ENCODE measurements at places on chromosomes 1 and 21. TPM values are rescaled to one million over a fixed set of nuclear protein-coding genes. Genes with fewer than 3 reads are reported as not detected.

GRCh38 chr1:225877580-225877979, 4.6 kb downstream of the TMEM63A start:
- peak; percentile 50 for DNase-seq

COL24A1 gene
- not detected for total RNA-seq

- DNase-seq, result peak; percentile 67
Observed at GRCh38 chr1:110087812-110088738, 17.6 kb upstream of the ALX3 start.

LIX1L gene
- total RNA-seq, result 36.2 TPM

PYHIN1 gene
- 57.8 TPM for total RNA-seq

GRCh38 chr21:44914176-44914874, 6.4 kb downstream of the ITGB2 start:
- peak; percentile 93 for DNase-seq

GRCh38 chr1:32240140-32240951, 6.7 kb upstream of the FAM167B start:
- DNase-seq, result peak; percentile 63

DNA sequence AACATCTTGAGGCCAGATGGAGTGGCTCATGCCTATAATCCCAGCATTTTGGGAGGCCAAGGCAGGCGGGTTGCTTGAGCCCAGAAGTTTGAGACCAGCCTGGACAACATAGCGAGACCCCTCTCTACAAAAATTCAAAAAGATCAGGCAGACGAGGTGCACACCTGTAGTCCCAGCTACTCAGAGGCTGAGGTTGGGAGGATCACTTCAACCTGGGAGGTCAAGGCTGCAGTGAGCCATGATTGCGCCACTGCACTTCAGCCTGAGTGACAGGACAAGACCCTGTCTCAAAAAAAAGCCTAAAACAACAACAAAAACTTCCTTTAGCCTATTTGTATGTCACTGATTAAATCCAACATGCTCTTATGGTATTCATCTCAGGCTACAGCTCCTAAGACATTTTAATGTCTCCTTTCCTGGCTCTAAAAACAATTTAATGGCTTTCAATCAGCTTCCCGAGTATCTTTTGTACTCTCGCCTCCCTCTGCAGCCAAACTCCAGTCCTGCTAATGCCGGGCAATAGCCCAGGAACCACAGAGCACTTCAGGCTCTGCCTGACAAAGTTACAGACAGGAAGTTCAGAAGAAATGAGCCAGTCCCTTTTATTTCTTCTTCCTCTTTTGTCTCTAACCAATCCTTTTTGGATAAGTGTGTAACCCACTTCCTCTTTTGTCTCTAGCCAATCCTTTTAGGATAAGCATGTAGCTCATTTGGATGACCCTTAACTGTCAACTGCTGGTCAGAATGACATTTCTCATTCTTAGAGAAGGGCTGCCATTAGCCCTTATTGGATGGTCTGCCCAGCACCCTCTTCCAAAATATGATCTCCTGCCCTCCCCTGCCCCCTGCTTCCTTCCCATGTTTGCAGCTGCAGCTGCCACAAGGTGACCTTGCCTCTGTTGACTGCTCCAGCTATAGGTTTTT, 6.6 kb upstream of the DOP1B start:
- no peak for DNase-seq

DNA sequence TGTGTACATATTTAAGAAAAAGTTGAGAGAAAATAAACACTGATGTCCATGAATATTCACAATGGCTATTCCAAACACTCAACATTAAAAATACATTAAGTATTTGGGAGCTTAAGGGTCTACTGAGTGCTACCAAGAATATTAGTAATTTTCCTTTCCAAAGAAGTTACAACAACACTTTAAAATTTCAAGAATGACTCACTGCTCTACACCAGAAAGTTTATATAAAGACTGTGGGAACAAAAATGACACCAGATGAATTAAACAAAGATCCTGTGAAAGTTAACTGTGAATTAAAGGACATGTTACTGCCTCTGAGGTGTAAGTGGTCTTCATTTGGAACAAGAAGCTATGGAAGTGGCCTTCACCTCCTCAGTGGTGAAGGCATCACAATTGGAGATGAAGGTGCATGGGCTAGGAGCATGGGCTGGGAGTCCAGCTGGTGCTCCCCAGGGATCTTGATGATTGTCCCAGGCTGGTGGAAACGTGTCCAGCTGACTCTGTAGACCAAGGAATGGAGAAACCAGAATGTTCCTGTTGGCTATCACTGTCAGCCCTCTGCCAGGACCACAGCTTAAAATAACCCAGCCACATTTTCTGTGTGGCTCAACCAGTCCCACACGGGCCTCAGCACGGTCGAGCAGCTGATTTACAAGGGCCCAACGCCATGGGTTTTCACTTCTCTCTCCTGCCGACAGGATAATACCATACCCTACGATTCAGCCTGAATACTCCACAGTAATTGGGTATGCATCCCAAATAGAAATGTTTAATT, 28.8 kb downstream of the TAF5L start:
- no peak for DNase-seq

DNA sequence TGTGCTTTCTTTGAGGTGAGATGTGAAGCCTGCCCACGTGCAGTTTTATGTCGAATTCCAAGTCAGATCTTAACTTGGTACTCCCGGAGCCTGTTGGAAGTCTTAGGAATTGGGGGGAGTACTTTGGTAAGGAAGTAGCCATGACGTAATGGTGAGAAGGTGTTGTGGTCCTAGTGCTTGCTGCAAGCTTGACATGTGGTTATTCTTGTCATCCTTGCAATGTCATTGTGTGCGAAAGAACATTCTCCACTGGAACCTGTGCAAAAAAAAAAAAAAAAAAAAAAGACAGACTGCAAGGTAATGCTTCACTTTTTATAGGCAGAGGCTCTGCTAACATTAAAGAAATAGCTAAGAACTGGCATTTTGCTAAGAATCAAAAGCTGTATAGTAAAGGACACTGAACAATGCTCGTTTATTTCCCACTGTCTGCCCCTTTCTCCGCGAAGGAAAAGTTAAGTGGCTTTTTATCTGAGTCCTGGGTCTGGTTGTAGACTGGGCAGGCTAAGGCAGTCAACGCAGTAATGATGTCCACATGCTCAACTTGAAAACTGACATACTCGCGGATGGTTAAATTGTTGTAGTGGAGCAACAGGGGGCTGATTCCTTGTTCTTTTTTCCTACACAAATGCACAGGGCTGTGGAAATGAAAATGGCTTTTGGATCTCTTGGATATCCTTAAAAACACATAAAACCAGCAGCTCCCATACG, 2.1 kb downstream of the KAZN start:
- no peak for DNase-seq

DNA sequence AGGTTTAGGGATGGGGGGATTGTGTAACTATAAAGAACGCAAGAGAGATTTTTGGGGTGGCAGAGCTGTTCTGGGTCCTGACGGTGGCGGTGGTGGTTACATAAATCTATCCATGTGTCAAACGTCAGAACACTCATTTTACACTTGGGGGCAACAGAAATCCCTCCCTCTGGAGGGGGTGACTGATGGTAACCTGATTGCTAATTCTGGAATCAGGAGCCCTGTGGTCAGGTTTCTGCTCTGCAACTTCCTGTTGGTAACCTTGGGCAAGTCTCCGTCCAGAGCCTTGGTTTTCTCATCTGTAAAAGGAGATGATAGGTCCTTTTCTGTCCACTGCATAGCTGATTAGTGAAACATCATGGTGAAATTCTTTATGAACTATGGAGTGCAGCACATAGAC, 40.9 kb downstream of the ALPL start:
- no peak for DNase-seq

DNA sequence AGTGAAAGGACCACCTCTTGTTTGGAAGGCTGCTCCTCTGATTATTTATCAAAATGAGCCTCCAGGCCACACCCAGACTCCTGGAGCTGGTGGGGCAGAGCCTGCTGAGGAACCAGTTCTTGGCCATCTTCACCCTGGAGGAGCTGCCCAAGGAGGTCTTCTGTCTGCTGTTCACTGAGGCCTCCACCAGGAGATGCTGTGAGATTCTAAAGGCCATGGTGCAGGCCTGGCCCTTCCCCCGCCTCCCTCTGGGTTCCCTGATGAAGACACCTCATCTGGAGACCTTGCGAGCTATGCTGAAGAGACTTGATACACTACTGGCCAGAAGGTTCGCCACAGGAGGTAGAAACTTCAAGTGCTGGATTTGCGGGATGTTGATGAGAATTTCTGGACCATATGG, 61.7 kb upstream of the GJA8 start:
- DNase-seq, result no peak

LAMC2 gene
- total RNA-seq, result not detected

- DNase-seq, result no peak
Observed at GRCh38 chr21:35032474-35033263, 16.4 kb downstream of the RUNX1 start.

STXBP3 gene
- total RNA-seq, result 48.1 TPM

DNA sequence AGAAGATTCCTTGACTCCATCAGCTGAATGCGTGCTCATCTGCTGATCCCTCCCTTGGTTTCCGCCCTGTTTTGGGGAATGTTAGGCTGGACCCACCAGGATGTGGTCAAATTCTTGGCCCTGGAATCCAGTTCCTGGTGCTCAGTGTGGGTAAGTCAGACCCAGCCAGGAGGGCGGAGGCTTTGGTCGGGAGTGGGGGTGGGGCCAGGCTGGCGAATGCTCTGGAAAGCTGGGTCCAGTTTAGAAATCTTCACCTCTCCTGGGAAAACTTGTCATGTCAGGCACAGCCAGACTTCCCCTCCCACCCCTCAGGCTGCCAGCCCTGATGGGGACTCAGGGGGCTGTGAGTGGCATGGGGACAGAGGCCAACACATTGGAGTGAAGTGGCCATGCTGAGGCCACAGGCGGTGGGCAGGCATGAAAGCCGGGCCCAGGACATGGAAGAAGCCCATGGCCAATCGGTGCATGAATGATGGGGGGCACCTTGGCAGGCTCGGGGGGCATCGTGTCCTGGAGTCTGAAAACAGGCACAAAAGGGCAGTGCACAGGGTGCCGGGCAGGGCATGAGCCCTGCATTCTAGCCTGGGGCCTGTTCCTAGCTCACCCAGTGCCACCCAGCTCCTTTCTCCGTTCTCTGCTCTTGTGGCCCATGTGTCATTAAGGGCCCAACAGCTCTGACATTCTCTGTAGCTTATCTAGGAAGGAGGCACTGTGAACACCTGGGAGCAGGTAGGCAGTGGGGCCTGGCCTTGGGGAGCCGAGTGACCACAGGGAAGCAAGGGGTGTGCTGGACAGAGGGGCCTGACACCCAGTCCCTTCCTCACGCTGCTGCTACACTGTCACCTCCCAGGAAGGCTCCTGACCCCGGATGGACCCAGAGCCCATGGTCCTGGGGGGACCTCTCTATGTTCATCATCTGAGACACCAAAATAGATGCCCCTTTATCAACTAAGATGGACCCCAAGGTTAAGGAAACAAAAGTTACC, 14.6 kb upstream of the PADI1 start:
- DNase-seq, result no peak

LRP8 gene
- total RNA-seq, result 82.5 TPM

- DNase-seq, result no peak
Observed at GRCh38 chr1:204261746-204262505, 48.1 kb upstream of the GOLT1A start.

GRCh38 chr1:22738522-22738921, 27.9 kb downstream of the EPHB2 start:
- no peak for DNase-seq

DNALI1 gene
- total RNA-seq, result 0.26 TPM

DNA sequence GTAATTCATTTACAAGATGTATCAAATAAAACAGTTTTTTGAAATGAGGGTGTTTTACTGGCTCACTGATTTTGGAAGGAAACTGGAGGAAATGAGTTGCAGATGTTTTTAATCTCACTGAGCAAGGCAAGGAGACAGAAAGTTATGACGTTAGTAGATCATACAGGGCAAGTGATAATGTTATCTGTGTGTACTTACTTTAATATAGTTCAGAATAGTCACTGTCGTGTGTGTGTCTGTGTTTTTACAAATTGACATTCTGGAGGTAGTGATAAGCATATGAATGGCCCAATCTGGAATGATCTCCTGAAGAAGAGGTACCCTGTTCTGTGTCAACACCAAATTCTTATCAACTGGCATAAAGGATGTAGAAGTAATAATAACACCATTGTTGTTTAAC, 1.9 kb upstream of the GBP4 start:
- no peak for DNase-seq

DNA sequence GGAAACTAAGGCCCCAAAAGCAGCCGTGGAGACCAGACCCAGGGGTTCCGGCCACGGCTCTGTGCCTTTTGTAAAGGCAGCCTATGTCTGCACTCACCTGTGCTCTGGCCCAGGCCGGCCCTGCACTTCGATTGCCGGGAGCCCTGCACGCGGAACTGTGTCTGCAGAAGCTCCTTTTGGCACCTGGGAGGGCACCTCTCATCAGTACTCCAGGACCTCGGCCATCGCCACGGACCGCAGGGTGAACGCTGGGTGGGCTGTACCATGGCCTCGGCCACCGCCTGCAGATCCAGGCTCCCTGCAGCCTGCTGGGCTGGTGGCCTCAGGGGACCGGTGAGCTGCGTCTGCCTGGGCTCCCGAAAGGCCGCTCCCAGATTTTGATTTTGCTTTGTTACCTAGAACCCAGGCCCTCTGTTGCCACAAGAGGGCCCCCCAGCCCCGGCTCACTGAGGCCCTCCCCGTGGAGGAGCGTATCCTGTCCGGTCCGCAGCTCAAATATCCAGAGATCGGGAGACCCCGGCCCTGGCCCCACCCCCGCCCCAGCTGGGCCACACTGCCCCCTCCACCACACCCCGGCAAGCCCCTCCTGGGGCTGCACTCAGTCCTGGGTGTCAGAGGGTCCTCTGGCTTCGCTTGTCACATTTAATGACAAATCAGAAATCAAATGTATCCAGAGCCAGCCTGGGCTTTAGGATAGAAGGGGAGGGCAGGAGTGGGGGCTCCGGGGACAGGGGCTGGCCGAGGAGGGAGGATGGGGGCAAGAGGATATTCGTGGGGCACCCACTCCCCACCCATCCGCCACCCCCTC, 60.2 kb upstream of the PDE9A start:
- DNase-seq, result peak; percentile 79

DNA sequence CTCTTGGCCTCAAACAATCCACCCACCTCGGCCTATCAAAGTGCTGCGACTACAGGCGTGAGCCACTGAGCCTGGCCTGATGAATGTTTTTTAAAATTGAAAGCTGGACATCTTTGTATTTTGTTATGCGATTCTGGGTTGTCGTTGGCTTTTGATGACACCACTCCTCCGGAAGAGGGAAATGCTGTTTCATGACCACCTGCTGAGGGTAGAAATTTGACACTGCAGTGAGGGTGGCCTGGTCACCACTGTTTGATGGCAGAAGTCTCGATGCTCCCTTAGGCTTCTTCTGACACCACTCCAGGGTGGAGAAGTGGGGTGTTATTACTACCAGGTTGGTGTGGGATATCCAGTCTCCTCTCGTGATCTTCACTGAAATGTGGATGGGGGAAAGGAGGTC, 357.2 kb downstream of the RGS7 start:
- DNase-seq, result no peak

VWA1 gene
- total RNA-seq, result 0.20 TPM

- DNase-seq, result no peak
Observed at GRCh38 chr21:42308161-42308913, 6.9 kb downstream of the TFF3 start.

- no peak for DNase-seq
Observed at GRCh38 chr1:14968251-14968851, 185.2 kb upstream of the TMEM51 start.

GRCh38 chr1:161778522-161778921, 12.4 kb downstream of the ATF6 start:
- no peak for DNase-seq

GRCh38 chr1:82390627-82391026, 589.9 kb downstream of the ADGRL2 start:
- no peak for DNase-seq

GRCh38 chr21:26125433-26126167, 45.0 kb downstream of the APP start:
- DNase-seq, result no peak
